ENCODE measurements at places on chromosomes 3 and 15.

- no peak for DNase-seq
Observed at GRCh38 chr3:182436547-182436946, 356.8 kb upstream of the ATP11B start.

GRCh38 chr15:24761704-24762302, 86.2 kb downstream of the NPAP1 start:
- no peak for DNase-seq

- DNase-seq, result no peak
Observed at GRCh38 chr15:26974120-26974780, 3.3 kb downstream of the GABRG3 start.

- no peak for DNase-seq
Observed at GRCh38 chr15:46207341-46207740, 572.5 kb downstream of the SQOR start.

DNA sequence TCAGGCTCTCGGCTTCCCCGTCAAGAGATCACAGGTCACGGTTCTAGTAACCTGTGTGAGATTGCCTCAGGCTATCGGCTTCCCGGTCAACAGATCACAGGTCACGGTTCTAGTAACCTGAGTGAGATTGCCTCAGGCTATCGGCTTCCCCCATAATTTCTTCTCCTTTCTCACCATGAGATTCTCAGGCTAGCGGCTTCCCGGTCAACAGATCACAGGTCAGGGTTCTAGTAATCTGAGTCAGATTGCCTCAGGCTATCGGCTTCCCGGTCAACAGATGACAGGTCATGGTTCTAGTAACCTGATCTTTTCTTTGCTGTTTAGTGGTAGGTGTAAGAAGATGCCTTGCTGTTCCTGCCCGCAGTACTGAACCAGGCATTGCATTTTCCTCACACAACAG, 418.2 kb upstream of the ZNF717 start:
- DNase-seq, result no peak
